LHCN-M2 (cell line): ENCODE measurements at places on chromosomes 5 and 9. TPM values are rescaled to one million over a fixed set of nuclear protein-coding genes. Genes with fewer than 3 reads are reported as not detected.

PCDHA13 gene
- not detected in 2 replicates for total RNA-seq

ATP10B gene
- not detected in 2 replicates for total RNA-seq

GLRA1 gene
- total RNA-seq: not detected in 2 replicates

CRHBP gene
- total RNA-seq: 0.13 TPM in 1 of 2 replicates, not detected in the other

TRPM6 gene
- total RNA-seq: not detected in 2 replicates

NR6A1 gene
- total RNA-seq: 1.1 and 1.3 TPM in 2 replicates

GRM6 gene
- total RNA-seq: not detected in 2 replicates

PCDHB3 gene
- 2.0 and 2.4 TPM in 2 replicates for total RNA-seq

CCNI2 gene
- 0.06 TPM in 1 of 2 replicates, not detected in the other for total RNA-seq

GRCh38 chr5:98076501-98076900, 697.0 kb upstream of the RGMB start:
- no peak for DNase-seq

DNA sequence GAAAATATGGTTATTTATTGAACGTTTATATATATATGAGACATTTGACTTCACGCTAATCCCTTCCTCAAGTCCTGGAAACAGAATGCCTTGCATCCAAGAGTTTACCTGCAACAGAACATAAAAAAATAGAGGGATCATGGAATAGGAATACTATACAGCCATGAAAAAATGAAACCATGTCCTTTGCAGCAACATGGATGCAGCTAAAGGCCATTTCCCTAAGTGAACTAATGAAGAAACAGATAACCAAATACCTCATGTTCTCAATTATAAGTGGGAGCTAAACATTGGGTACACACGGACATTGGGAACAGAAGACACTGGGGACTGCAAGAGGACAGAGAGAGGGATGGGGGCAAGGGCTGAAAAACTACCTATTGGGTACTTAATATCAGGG, 13.0 kb downstream of the BAAT start:
- DNase-seq: no peak

- no peak for DNase-seq
Observed at GRCh38 chr9:8348756-8349155, 549.2 kb upstream of the DMAC1 start.

DNA sequence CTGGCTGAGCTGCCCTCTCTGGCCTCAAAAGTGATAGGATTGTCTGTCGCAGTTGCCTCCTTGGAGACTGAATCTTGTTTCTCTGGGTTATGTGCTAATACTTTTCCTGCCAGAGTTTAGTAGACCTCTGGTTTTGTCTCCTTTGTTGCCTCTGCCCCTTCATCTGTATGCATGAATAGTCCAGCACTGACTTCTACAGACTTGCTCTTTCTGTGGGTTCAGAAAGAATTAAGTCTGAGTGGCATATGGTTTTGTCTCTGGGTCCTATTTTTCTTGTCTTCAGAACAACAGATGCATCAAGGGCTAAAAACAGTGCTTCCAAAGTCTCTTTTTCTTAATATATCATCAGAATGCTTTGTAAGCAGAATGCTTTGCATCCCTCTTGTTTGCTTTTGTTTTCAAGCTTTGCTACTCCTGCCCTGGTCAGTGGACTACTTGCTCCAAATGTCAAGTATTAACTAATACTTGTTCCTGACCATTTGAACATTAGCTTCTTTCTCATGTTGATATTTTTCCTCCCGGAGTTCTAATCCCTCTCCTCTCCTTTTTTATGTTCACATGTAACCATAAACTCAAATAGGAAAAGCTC, 131.7 kb downstream of the UNC13B start:
- no peak for DNase-seq

DNA sequence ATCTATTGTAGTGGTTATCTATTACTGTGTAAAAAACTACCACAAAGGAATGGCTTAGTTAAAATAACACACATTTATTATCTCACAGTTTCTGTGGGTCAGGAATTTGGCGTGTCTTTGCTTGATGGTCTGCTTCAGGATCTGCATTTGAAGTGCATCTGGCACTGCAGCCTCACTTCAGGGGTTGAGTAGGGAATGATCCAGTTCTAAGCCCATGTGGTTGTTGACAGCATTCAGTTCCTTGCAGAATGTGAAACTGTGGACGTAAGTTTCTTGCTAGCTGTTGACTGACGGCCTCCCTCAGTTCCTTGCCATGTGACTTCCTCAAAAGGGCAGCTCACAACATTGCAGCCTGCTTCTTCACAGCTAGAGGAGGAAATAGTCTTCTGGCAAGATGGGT, 2.1 kb upstream of the OGN start:
- no peak for DNase-seq

- no peak for DNase-seq
Observed at GRCh38 chr9:137311171-137311985, 9.3 kb upstream of the NRARP start.

GRCh38 chr5:139141446-139142204, 56.5 kb downstream of the SIL1 start:
- DNase-seq: peak; percentile 54

DNA sequence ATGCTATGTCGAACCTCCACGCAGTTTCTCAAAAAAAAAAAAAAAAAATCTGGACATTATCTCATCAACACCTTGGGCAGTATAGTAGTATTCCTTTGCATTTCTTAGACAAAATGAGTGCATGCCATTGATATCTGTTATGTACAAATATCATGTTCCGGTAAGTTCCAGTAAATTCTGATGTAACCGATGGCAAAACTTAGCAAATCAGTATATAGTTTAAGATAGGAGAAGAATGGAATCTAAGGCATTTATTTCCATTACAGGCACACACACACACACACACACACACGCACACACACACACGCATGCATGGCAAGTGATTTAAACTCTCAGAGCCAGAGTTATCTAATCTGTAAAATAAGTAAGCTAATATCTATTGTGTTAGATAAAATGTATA, 356.5 kb upstream of the TUSC1 start:
- no peak for DNase-seq

- DNase-seq: no peak
Observed at GRCh38 chr5:127439644-127440043, 77.8 kb upstream of the PRRC1 start.

DNA sequence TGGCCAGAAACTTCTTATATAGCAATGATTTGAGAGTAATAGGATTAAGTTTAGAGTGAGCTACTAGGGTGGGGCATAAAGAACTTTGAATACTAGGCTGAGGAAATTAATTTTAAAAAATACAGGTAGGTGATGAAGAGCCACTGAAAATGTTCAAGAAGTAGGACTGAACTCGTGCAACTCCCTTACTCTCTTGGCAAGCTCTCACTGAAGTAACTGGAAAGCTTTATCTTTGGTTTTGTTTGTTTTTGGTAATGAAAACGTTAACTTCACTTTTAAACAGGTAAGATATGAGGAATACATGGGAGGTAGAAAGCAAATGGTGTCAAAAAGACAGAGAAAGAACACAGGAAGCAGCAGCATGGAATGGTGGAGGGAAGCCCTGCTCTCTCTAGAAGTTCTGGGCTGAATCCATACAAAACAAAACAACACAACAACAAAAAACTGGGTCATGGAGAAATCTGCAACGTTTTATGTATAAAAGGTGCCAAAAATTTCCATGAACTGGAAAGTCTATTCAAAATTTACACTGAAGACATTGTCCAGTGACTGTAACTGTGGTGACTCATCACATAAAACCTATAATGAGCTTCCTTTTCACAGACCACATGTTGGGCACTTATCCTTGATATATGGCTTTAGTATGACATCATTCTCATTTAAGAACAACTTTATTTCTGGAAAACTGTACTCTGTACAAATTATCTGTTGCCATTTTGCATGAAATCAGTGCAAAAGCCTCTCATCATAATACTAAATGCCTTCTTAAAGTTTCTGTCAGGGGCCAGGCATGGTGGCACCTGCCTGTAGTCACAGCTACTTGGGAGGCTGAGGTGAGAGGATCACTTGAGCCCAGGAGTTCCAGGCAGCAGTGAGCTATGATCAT, 91.2 kb upstream of the CHD1 start:
- peak; percentile 88 for DNase-seq

GRCh38 chr5:132765311-132766019, 11.6 kb downstream of the SEPTIN8 start:
- no peak for DNase-seq

DNA sequence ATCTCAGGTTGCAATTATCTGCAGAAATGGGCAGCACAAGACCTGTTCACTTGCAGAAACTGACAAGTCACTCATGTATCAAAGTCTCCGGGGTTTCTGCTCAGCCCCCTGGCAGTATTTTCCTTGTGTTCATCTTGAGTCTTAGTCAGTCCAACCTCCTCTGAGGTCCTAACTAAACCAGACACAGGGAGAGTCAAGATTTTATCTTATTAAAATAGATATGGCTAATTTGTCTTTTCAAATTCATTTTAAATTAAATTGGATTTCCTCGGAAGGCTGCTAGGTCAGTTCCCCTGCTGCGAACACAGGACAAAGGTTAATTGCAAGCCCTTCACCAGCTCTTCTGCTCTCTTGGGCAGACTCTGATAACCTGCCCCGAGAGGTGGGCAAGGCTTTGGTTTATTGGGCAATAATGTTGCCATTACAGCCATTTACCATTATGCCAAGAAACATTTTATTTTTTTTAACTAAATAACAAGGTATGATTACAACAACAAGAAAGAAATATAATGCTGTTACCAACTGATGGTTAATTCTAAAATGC, 103.5 kb downstream of the MAPKAP1 start:
- no peak for DNase-seq

- DNase-seq: no peak
Observed at GRCh38 chr5:168365581-168366081, 74.2 kb downstream of the WWC1 start.

DNA sequence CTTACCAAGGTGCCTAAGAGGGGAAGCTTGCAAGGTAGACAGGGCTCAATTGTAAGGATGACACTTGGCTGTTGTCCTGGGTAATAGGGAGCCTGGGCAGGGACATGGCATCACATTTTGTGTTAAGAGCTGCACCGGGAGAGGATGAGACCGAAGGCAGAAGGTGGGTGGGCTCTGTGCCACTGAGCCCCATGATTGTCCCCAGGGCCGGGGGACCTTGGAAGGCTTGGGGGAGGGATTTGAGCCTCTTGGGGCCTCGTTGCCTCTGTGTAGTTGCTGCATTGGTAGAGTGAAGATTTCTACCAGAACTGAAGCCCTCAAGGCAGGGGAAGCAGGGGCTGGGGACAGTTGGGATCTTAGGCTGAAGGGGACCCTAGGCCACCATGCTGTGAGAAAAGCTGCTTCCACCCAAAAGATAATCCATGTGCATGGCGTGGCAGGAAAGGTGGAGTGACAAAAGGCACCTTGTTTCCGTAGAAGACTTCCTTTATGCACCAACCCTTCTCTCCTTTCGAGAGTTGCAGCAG, 11.9 kb downstream of the FGF18 start:
- no peak for DNase-seq

- DNase-seq: no peak
Observed at GRCh38 chr9:123326662-123327093, 29.3 kb upstream of the CRB2 start.

DNA sequence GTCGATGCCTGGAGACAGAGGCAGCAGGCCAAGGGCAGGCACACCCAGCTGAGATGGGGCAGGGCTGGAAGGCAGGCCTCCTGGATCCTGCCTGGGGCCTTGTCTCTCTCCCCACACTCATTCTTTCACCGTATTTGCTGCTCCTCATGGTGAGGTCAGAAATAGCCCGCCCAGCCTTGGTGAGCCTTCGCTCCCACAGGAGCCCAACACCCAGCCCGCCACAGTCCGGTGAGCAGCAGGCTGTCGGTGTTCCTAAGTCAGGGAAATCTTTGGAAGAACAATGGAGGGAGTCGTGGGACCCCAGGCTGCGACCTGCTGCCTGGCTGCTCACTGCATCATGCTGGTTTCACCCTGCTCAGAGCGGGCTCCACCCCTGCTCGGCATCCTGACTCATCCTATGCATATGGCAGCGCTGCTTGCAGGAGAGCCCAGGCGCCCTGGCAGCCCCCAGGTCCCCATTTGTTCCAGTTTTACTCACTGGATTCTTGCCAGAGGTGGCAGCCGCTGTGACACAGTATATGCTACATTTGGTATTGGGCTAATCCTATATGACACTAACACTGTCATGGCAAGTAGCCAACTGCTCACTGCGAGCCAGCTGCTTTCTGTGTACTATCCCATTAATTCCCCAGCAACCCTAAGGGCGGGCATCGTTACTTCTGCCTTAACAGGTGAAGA, 53.2 kb upstream of the NCS1 start:
- DNase-seq: peak; percentile 55

- no peak for DNase-seq
Observed at GRCh38 chr5:81097713-81098112, 135.4 kb upstream of the CKMT2 start.

DNA sequence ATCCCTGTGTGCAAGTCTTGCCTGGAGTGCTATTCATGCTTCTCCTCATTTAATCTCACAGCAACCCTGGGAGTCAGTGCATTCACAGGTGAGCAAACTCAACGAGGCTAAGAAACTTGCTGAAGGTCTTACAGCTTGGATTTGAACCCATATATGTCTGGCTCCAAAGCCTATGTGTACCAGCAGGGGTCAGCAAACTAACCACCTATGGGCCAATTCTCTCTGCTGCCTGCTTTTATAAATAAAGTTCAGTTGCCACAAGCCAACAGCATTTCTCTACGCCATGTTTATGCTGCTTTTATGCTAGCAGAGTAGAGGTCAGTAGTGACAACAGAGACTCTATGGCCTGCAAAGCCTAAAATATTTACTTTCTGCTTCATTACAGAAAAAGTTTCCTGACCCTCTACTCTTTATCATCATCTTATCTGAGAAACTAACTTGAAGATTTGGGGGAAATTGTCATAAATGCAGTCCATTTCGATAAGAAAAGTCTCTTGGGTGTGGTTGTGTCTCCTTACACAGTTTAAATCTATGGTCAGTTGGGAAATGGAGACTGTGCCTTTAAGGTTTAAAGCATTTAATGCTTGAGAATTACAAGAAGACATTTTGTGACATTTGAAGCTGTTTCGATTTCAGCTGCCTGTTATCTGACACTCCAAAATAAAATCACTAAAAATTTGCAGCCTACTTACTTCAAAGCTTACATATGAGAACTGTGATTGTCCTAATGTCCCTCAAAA, 137.7 kb downstream of the PRELID2 start:
- DNase-seq: peak; percentile 76

GRCh38 chr5:72172786-72173185, 65.5 kb downstream of the MAP1B start:
- no peak for DNase-seq

DNA sequence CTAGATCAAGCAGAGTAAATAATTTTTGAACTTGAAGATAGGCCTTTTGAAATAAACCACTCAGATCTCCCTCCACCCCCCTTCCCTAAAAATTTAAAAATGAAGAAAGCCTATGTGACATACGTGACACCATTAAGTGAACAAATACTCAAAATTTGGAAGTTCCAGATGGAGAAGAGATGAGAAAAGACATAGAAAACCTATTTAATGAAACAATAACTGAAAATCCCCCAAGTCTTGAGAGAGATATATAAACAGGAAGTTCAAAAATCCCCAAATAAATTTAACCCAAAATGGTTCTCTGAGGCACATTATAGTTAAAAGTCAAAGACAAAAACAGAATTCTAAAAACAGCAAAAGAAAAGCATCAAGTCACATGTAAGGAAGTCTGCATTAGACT, 428.6 kb downstream of the PSAT1 start:
- DNase-seq: no peak

GRCh38 chr5:120695368-120695880, 231.3 kb downstream of the PRR16 start:
- DNase-seq: no peak

- DNase-seq: no peak
Observed at GRCh38 chr9:116716438-116716837, 29.3 kb downstream of the TRIM32 start.
